Putamen (tissue), 1 donor: ENCODE measurements at places on chromosomes 7 and 10.

GRCh38 chr7:20828947-20829346, 42.3 kb upstream of the SP8 start:
- DNase-seq = no peak

DNA sequence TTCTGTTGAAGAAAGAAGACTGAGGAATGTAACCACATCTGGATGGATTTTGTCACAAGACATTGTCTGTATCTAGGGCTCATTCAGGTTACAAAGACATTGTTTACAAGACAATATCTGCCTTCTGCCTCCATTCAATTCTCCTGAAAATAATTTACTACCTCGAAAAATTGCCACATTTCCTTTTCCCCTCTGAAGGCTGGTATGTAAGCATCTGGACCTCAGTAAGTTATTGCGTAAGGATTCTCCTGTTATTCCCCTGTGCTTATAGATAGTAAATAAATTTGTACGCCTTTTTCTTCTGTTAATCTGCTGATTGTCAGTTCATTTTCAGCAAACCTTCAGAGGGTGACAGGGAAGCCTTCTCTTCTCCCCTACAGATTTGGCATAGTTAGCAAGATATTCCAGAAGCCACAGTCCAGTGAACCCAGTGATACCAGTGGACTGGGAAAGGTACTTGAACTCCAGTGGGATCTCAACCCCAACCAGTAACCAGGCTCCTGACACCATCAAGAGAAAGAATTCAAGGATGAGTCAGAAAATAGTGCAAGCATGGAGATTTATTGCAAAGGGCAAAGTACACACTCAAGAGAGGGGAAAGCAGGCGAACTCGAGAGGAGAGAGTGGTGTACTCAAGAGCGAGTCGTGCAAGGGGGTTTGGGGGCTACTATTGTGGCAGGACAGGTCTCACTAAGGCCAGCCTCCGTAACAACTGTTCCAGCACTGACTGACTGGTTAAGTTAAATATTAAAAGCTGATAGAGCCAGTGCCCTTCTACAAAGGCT, 706.9 kb upstream of the GHITM start:
- DNase-seq = no peak

DNA sequence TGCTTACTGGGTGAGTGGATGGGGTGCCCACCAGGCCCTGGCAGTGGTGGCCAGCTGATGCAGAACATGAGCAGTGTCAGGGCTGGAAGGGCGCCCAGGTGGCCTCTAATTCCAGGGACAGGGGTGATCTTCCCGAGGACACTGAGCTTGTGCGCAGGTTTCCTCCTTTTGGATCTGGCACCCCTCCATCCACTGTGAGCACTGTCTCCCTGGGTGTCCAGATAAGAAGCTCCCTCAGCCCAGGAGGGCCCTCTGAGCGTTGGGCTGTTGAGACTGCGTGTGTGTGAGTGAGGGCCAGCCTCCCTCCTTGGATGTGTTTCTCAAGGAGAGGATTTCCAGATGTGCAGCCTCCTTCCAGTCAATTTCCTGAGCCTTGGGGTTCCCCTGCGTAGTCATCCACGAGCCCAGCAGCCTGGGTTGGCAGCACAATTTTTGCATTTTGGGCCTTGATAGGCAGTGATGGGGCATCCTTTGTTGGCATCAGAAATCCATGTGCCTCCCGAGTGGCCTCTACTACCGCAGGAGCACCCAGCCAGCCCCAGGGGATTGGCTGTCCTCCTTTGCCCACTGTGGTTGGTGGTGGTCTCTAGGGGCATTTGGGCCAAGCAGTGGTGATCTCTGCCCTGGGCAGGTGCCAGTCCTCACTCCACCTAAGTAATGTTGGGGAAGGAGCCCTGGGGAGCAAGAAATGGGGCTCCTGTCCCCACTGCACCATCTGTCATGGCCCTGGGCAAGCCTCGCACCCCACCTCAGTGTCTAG, 20.9 kb upstream of the BTBD16 start:
- no peak for DNase-seq

DNA sequence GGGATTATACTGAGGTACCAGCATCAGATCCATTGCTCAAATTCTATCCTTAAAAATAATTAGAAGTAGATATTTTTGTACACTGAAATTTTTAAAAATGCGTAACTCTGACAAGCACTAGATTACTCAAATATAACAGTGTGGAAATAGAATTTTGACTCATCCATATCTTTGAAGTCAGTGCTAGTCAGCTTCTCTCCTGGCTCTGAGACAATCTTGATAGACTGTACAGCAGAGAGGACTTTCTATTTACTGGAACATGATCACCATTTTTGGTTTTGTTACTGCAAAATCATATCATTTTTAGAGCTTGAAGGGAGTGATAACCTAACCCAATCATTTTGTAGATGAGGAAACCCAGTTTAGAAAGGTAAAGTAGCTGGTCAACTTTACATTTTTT, 195.0 kb downstream of the MTERF1 start:
- DNase-seq = no peak

GRCh38 chr10:97497572-97498075, 598 bp downstream of the MMS19 start:
- peak; percentile 70 for DNase-seq
